A549 treated with dexamethasone at 1 μM for 4 hours (cell line): ENCODE measurements at places on chromosomes 7 and 10. TPM values are rescaled to one million over a fixed set of nuclear protein-coding genes. Genes with fewer than 3 reads are reported as not detected.

Gene NXPH1
- not detected in 5 replicates for total RNA-seq

Gene SMKR1
- total RNA-seq = 7.6 to 10.0 TPM (median 7.9 TPM) in 5 replicates

Gene AOAH
- 0.11 to 0.16 TPM in 2 of 5 replicates, not detected in the others for total RNA-seq

Gene MRPS16
- total RNA-seq = 131 to 163 TPM (median 160 TPM) in 5 replicates

Gene ORAI2
- 17.7 to 35.0 TPM (median 33.6 TPM) in 5 replicates for total RNA-seq

Gene HMX2
- 0.07 to 0.11 TPM (median 0.08 TPM) in 3 of 5 replicates, not detected in the others for total RNA-seq

Gene HILPDA
- 19.7 to 29.1 TPM (median 25.5 TPM) in 5 replicates for total RNA-seq

Gene VIM
- total RNA-seq = 1,355 to 1,726 TPM (median 1,634 TPM) in 5 replicates

Gene SFRP5
- total RNA-seq = 2.1 to 3.4 TPM (median 3.3 TPM) in 5 replicates

Gene CCNY
- total RNA-seq = 45.3 to 56.4 TPM (median 51.2 TPM) in 5 replicates

Gene ZNF503
- total RNA-seq = 5.3 to 9.1 TPM (median 8.4 TPM) in 5 replicates

Gene SOSTDC1
- not detected in 5 replicates for total RNA-seq

Gene SHOC2
- total RNA-seq = 17.5 to 26.3 TPM (median 22.0 TPM) in 5 replicates

Gene HOXA10
- 6.9 to 8.3 TPM (median 7.2 TPM) in 5 replicates for total RNA-seq

Gene FAM25A
- not detected in 5 replicates for total RNA-seq

Gene PAPOLB
- not detected in 5 replicates for total RNA-seq

Gene EPHA1
- 0.13 to 0.14 TPM in 2 of 5 replicates, not detected in the others for total RNA-seq

Gene EPO
- total RNA-seq = 0.06 TPM in 1 of 5 replicates, not detected in the others

Gene LLCFC1
- total RNA-seq = not detected in 5 replicates

Gene OR13A1
- total RNA-seq = 0.04 to 0.05 TPM in 2 of 5 replicates, not detected in the others

Gene CALY
- total RNA-seq = 0.30 to 0.52 TPM (median 0.46 TPM) in 5 replicates

Gene ARL5B
- 5.7 to 9.2 TPM (median 7.3 TPM) in 5 replicates for total RNA-seq

Gene NME8
- not detected in 5 replicates for total RNA-seq

Gene RGR
- not detected in 5 replicates for total RNA-seq

Gene DBNL
- 61.2 to 73.7 TPM (median 66.3 TPM) in 5 replicates for total RNA-seq

Gene EZH2
- 17.6 to 21.4 TPM (median 21.0 TPM) in 5 replicates for total RNA-seq

Gene DENND2A
- total RNA-seq = 0.59 to 1.1 TPM (median 0.78 TPM) in 5 replicates

Gene CCL24
- not detected in 5 replicates for total RNA-seq

Gene PLA2G12B
- not detected in 5 replicates for total RNA-seq

Gene ALOX5
- total RNA-seq = 0.32 to 0.46 TPM (median 0.40 TPM) in 5 replicates

Gene LRMDA
- total RNA-seq = 2.6 to 4.0 TPM (median 3.6 TPM) in 5 replicates

Gene CCDC136
- 1.4 to 2.2 TPM (median 2.1 TPM) in 5 replicates for total RNA-seq

Gene NPVF
- not detected in 5 replicates for total RNA-seq

Gene SUPV3L1
- 33.5 to 36.9 TPM (median 34.2 TPM) in 5 replicates for total RNA-seq

Gene CYP3A5
- total RNA-seq = 1.3 to 1.8 TPM (median 1.4 TPM) in 5 replicates

Gene PRR15
- 4.7 to 7.1 TPM (median 5.0 TPM) in 5 replicates for total RNA-seq

Gene CDC14C
- total RNA-seq = not detected in 5 replicates

Gene ZNF853
- total RNA-seq = 2.1 to 3.4 TPM (median 2.5 TPM) in 5 replicates

Gene MRLN
- not detected in 5 replicates for total RNA-seq

Gene ENTPD7
- total RNA-seq = 7.4 to 12.0 TPM (median 10.6 TPM) in 5 replicates

Gene MPP7
- 0.02 to 0.25 TPM (median 0.12 TPM) in 5 replicates for total RNA-seq

Gene PVRIG
- not detected in 5 replicates for total RNA-seq

Gene INMT
- total RNA-seq = not detected in 5 replicates

Gene RAB19
- total RNA-seq = not detected in 5 replicates

Gene SPDYE5
- not detected in 5 replicates for total RNA-seq

Gene PDE1C
- 2.4 to 4.0 TPM (median 3.1 TPM) in 5 replicates for total RNA-seq

Gene RBP3
- not detected in 5 replicates for total RNA-seq
